ENCODE measurements at places on chromosomes 2 and 18.

DNA sequence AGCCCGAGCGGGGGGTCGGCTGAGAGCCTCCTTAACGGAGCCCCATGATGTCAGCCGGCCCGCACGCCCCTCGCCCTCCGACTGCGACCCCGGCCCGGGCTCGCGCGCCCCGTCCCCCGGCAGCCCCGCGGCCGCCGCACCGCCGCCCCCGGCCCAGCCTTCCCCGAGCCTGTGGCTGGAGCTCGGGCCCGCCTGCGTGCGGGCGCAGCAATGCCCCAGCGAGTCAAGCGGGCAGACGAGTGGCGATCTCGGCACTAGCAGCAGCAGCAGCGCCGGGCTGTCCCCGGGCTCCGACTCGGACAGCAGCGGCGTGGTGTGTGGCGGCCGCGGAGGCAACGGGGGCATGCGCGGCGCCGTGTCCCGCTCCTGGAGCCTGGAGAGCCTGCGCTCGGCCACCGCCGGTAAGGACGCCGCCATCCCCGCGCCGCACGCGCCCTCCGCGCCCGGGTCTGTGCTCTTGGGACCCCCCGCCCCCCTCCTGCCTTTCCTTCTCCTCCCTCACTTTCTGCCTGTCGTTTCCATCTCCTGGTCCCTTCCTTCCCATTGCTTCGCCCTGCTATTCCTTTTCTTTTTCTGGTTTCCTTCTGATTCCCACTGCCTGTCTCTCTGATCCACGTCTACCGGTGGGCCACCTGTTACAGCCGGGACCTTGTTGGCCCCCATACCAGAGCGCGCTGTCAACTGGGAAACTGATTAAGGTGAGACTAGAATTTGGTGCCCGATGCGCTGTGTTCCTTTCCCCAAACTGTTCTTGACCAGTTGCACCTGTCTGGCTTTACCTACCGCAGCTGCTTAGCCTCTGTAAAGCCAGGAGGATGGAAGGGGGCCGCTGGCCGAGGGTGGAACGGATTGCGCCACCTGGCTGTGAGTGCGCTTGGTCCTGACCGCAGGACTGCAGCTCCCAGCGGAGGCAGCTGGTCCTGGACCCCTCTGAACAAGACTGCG, 127.4 kb downstream of the ARHGEF4 start:
- no peak for DNase-seq

DNA sequence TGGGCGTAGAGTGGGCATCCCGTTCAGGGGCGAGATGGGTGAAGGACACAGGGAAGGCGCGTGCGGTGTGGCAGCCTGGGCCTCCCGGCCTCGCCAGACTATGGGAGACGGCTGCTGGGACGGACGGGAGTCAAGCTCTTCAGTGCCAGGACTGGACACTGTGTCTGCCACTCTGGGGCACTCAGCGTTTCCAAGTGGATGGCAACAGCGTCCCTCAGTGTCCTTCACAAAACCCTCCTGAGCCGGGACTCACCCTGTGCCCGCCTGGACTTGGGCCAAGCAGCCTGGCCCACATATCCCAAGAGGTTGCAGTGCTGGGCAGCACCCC, 16.3 kb upstream of the BOK start:
- no peak for DNase-seq

- no peak for DNase-seq
Measured at GRCh38 chr2:101382442-101382841, 4.9 kb downstream of the CREG2 start.

DNA sequence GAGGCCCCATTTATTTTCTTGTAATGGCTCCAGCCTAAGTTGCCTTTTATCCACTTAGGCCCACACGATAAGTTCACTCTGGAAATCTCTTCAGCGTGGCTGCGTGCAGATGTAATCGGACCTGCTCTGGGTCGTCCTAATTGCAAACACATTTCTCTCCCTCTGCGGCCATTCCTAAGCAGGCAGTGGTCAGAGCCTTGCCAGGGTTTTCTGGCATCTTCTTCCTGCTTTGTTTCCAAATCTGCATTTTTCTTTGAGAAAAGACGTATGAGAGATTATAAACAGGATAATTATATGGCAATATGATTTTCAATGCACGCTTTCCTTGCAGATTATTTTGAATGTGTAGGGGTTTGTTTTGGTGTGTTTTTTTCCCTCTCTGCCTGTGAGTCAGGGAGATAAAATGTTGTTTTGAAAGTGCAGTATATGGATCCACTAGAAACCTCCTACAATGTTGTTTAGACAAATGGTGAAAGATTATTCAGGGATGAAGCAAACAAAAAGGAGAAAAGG, 239.4 kb upstream of the TANK start:
- DNase-seq: no peak

DNA sequence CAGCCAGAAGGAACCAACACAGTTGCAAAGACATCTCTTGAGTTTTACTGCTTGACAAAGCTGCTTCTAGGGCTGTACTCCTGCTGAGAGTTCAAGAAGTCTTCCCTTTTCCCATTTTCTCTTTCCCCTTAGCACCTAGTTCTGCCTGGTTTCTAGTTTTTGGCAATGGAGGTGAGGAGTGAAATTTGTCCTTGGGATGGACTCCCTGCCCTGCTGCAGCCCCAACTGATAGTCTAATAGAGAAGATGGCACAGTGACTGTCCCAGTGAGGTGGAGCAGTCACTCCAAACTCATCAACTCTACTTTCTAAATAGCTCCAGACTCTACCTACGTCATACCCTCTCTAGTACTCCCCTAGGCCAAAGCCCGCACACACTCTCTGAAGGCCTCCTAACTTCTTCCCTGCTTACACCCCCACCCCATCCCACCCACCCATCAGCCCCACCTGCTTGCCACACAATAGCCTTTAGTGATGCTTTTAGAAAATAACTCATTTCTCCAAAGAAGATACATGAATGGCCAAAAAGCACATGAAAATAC, 164.4 kb downstream of the DDX1 start:
- no peak for DNase-seq

Data from suppressor macrophage (primary cell).